ENCODE measurements at places on chromosomes 12 and 14.

- no peak for DNase-seq
Observed at GRCh38 chr12:86523844-86524243, 267.7 kb upstream of the MGAT4C start.

DNA sequence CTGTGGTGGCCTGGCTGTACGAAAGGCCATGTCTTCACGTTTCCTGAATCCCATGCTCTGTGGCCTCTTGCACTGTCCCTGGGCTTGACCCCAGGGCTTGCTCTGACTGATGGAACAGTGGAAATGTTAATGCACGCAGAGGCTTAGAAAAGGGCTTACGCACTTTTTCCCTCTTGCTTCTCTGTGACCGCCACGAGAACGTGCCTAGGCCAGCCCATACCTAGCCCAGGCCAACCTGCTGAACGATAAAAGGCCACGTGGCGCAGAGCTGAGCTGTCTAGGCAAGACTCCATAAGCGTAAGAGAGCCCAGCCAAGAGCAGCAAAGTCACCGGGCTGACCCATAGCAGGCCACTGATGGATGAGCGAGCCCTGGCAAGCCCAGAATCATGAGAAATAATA is 18.3 kb downstream of the TTC7B start:
- DNase-seq, result no peak

DNA sequence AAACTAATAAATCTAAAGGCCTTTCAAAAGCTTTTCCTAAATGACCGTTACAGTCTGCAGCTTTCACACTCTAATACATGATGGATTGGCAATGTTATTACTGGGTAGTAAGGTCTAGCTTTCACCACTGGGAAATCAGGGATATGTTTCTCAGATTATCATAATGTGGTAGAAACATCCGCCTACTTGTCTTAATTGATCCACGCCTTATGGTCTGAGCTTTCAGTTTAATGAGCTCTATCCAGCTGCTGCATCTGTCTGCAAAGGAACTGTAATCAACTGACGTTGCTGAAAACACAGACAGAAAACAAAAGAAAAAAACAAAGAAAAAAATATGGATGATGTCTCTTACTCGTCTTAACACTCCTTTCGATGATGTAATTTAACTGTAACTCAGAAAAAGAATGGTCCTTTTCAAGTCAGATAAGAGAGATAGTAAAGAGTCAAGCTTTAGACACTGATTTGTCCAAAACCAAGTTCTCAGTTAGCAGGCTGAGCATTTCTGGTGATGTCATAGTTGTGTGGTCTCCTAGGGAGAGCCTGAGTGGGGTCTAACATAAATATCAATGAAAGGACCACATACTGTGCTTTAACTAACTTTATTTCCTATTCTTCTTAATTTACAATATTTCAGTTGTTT is 85.9 kb downstream of the C2CD5 start:
- no peak for DNase-seq

- DNase-seq, result no peak
Observed at GRCh38 chr14:65250162-65250495, 147.8 kb upstream of the MAX start.

- no peak for DNase-seq
Observed at GRCh38 chr12:112023759-112024396, 10.7 kb downstream of the ERP29 start.

GRCh38 chr14:58872061-58872460 is 234.3 kb downstream of the DACT1 start:
- DNase-seq, result no peak

DNA sequence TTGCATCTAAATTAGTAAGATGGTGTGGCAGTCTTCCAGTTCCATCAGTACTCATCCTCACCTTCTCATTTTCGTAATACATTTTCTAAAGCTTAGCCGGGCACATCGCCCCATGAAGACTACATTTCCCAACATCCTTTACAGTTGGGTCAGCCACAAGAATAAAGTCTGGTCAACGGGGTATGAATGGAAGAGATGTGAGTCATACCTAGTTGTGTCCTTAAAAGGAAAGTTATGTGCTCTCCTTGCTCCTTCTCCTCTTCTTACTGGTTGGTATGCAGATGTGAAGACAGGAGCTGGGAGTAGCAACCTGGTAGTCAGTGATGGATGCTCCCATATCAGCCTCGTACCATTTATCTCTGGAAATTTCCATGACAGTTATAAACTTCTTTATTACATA is 35.9 kb upstream of the EGLN3 start:
- DNase-seq, result peak; percentile 90

- DNase-seq, result no peak
Observed at GRCh38 chr14:33542338-33543287, 408.3 kb downstream of the EGLN3 start.

DNA sequence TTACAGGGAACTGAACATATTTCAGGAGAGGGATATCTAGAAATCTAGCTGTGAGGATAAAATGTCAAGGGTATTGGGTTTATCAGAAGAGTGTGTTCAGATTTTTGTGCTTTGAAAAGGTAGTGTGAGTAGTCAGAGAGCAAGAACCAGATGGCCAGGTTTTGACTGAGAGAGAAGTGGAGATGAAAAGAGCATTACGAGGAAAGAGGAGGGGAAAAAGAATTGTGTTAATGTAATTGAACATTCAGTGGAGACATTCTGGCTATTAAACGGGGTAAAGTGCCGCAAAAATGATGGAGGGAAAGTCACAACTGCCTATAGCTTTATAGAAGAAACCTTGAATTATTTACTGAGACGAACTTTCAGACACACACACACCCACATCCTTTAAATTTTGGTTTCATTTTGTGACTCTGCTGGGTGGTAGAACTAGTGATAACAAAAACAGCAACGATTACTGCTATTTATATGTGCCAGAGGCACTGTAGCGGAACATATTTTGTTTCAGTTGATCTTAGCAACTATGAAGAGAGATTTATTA is 213.6 kb downstream of the ERC1 start:
- peak; percentile 35 for DNase-seq

DNA sequence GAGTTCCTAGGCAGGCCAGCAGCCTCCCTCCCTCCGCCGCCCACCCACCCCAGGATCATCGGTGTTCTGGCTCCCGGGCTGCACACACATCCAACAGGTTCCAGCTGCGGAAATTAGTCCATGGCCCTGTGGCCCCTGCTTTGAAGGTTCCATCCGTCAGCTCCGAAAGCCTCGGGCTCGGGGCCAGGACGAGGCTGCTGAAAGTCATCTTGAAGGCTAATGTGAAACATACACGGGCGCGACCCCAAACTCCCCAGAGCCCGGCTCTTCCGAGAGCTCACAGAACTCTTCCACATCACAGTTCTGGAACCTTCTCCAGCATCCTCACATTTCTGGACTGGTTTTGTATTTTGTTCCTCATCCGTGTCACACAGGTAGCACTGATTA is 19.8 kb downstream of the KDM2B start:
- DNase-seq, result no peak

- DNase-seq, result peak; percentile 53
Observed at GRCh38 chr14:58861586-58861985, 223.8 kb downstream of the DACT1 start.

DNA sequence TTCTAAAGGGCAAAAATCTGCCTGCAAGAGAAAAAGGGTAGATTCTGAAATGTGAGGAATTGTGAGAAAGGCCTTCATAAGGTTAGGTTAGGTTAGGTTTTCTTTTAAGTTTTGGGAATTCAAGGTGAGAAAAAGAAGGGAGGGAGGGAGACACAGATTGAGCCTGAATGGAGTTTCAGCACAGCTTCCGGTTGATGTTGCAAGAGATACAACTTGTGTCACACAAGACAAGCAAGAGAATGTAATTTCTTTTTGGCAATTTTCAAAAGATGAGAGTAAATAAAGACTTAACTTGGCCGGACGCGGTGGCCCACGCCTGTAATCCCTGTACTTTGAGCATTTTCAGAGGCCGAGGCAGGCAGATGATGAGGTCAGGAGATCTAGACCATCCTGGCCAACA is 63.8 kb downstream of the CPSF2 start:
- no peak for DNase-seq

GRCh38 chr14:52021957-52022600 is 32.7 kb downstream of the RTRAF start:
- DNase-seq, result no peak

DNA sequence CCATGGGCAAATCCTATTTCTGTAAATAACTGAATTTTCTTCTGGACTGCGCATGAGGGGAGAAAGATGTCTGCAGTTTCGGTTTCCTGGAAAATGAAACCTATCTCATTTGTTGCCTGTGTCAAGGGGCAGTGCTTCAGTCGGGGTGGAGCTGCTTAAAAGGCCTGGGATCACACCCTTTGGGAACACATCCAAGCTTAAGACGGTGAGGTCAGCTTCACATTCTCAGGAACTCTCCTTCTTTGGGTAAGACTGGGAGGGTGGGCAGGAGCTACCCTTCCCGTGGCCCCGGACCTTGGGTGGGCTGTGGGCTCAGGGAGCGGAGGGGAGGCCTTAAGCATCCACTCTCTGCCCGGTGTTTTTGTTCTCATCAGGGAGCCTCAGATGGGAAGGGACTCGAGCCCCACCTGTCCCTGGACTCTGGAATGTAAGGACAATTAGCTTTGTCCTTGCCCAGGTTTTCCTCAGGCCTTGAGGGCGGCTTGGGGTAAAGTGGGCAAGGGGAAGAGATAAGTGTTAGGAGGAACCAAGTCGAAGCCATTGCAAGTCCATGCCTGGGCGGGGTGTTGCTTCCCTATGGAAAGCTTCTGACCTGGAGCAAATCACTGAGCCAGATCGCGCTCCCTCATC is at the start of gene IFI27:
TSS of gene IFI27 (plus strand) at position 185 of the 630 bp plus-strand sequence.
- peak; percentile 17 for DNase-seq

- DNase-seq, result peak; percentile 1
Observed at GRCh38 chr14:44657696-44658388, 150.8 kb upstream of the FSCB start.

- DNase-seq, result no peak
Observed at GRCh38 chr14:101497684-101498525, 63.4 kb upstream of the DIO3 start.

DNA sequence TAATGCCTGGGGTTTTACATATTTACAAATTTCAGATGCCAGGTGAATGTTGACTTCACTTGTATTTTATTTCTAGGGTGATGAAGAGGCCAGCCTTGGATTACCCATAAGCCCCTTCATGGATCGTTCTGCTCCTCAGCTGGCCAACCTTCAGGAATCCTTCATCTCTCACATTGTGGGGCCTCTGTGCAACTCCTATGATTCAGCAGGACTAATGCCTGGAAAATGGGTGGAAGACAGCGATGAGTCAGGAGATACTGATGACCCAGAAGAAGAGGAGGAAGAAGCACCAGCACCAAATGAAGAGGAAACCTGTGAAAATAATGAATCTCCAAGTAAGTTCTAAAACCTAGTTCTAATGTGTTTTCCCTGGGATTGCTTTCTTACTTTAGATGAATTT is 41.3 kb upstream of the SLCO1C1 start:
- no peak for DNase-seq

GRCh38 chr12:11202811-11203210 is 16.1 kb upstream of the TAS2R42 start:
- DNase-seq, result no peak

DNA sequence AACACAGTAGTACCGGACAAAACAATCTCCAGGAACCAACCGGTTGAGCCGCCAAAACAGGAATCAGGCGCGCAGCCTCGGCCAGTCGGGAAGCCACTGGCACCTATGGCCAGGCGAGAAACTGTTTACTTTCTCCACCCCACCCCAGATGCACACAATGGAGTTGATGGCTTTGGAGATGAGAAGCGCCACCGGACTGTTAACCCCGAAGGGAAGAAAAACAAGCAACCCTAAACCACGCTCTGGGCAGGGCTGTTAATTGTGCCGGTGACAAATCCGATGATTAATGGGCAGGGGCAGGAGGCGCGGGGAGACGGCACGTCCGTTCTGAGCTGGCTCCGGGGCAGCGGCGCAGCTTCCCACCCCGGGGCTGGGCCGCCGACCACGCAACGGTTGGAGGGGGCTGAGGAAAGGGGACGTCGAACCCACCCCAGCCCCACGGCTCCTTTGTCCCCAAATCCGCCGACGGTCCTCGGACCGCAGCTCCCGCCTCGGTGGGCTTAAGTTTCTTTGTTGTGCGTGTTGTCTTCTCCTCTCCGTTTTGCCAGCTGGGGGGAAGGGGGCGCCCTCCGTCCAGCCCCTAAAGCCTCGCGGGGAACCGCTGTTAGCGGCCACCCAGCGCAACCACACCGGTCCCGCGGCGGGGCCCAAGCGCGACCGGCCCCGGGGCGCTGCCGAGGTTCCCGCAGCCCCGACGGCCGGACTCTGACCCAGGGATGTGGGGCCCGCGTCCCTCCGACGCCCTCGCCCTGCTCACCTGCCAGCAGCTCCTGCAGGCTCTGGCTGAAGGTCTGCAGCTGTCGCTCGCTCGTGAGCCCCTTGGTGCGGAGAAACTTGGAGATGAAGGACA is 790 bp downstream of the BTG1 start:
- peak; percentile 59 for DNase-seq

DNA sequence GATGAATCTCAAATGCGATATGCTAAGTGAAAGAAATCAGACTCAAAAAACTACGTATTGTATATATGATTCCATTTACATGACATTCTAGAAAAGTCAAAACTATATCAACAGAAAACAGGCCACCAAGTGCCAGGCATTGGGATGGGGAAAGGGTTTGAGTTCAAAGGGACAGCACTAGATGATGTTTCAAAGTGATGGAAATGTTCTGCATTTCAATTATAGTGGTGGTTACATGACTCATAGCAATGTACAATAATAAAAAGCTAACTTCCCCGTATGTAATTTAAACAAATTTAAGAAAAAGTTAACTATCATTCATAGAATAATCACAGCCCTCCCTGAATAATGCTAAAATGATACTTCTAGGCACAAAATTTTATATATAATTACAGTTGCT is 13.5 kb downstream of the HECTD1 start:
- peak; percentile 54 for DNase-seq

- DNase-seq, result no peak
Observed at GRCh38 chr14:69002069-69002468, 23.0 kb upstream of the ACTN1 start.

- no peak for DNase-seq
Observed at GRCh38 chr14:95066427-95066986, 90.8 kb downstream of the DICER1 start.

DNA sequence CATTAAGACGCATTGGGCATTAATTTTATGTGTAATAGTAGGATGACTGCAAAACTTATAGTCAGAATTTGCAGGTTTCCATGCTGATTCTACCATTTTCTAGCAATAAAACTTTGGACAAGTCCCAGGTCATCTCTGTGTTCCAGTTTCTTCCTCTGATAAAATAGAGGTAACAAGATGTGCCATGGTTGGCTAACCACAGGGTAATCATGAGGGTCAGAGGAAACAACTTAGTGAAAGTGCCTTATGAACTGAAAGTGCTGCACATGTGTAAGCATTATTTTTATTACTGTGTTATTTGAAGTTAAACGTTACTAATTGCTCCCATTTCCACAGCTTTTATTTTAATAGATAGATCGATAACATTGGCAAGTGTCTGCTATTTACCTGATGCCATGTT is 21.1 kb downstream of the SMCO2 start:
- DNase-seq, result no peak

DNA sequence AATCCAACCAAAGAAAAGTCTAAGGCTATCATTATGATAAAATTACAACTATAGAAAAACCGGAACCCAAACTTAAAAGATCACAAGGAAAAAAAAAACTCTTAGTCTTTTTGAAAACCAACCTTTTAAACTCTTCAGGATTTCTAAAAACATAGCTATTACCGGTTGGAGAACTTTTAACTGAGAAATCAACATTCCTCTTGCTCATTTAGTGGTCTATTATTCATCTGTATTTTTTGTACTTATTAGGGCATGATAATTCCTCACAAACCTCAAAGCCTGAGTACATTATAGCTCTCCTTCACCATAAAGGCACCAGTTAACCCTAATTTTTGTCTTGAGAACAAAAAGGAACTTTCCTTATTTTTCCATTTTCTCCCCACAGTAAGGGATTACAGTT is 10.4 kb downstream of the LUM start:
- peak; percentile 78 for DNase-seq
